Activated CD4-positive, alpha-beta T cell treated with anti-CD3 and anti-CD28 coated beads, Interleukin-2, amount 10 ng/mL, durations not matched to agents 7 days and 5 days (primary cell): ENCODE measurements at places on chromosomes 3 and 15. TPM values are rescaled to one million over a fixed set of nuclear protein-coding genes. Genes with fewer than 3 reads are reported as not detected.

ZNF502 gene
- total RNA-seq: 1.7 TPM

FANCD2OS gene
- total RNA-seq: not detected

GNAT1 gene
- not detected for total RNA-seq

PSMD2 gene
- total RNA-seq: 188 TPM

FOXP1 gene
- 116 TPM for total RNA-seq

AADACL2 gene
- total RNA-seq: not detected

CCR4 gene
- 53.2 TPM for total RNA-seq

GOLGA6B gene
- not detected for total RNA-seq

C3orf70 gene
- total RNA-seq: 0.06 TPM

CDHR4 gene
- total RNA-seq: not detected

WDR93 gene
- total RNA-seq: not detected

DNA sequence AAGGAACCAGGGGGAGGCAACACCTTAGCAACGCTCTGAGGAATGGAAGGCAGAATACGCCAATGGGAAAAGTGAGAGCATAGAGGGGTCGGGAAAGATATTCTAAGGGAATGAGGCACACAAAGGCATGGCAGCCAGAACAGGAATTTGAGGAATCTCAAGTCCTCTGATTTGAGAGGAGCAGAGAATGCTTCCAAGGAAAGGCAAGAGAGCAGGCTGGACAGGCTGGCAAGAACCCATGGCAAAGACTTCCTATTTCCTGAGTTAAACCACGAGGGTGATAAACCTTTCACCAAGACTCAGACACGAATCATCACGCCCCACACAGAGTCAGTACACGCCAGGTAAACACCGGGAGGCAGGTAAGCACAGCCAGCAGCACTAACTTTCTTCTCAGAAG lies 109.8 kb downstream of the IGF2BP2 start:
- no peaks in the 10 kb centered on the region for H3K36me3 ChIP-seq
- DNase-seq: no peak
- no peaks in the 10 kb centered on the region for H3K4me1 ChIP-seq
- no peak overlapping the region for H3K27ac ChIP-seq

GRCh38 chr3:111068574-111068973 lies 3.0 kb upstream of the NECTIN3 start:
- peaks cover 36% of the 10 kb centered on the region for H3K27me3 ChIP-seq
- H3K4me3 ChIP-seq: no peak overlapping the region
- peaks cover 18% of the 10 kb centered on the region for H3K4me1 ChIP-seq
- no peak for DNase-seq
- H3K27ac ChIP-seq: no peak overlapping the region

GRCh38 chr15:78850941-78851755 lies 21.5 kb upstream of the MORF4L1 start:
- no peaks in the 10 kb centered on the region for H3K4me1 ChIP-seq
- H3K4me3 ChIP-seq: no peak overlapping the region
- DNase-seq: no peak
- no peaks in the 10 kb centered on the region for H3K36me3 ChIP-seq

- H3K36me3 ChIP-seq: no peaks in the 10 kb centered on the region
- H3K4me1 ChIP-seq: peaks cover 10% of the 10 kb centered on the region
- H3K27ac ChIP-seq: no peak overlapping the region
- no peaks in the 10 kb centered on the region for H3K27me3 ChIP-seq
- no peak for DNase-seq
Observed at GRCh38 chr3:106347350-106347749, 478.5 kb upstream of the CBLB start.

GRCh38 chr15:25682340-25682739 lies 180.8 kb downstream of the ATP10A start:
- H3K4me3 ChIP-seq: no peak overlapping the region
- H3K27me3 ChIP-seq: no peaks in the 10 kb centered on the region
- no peak overlapping the region for H3K27ac ChIP-seq

DNA sequence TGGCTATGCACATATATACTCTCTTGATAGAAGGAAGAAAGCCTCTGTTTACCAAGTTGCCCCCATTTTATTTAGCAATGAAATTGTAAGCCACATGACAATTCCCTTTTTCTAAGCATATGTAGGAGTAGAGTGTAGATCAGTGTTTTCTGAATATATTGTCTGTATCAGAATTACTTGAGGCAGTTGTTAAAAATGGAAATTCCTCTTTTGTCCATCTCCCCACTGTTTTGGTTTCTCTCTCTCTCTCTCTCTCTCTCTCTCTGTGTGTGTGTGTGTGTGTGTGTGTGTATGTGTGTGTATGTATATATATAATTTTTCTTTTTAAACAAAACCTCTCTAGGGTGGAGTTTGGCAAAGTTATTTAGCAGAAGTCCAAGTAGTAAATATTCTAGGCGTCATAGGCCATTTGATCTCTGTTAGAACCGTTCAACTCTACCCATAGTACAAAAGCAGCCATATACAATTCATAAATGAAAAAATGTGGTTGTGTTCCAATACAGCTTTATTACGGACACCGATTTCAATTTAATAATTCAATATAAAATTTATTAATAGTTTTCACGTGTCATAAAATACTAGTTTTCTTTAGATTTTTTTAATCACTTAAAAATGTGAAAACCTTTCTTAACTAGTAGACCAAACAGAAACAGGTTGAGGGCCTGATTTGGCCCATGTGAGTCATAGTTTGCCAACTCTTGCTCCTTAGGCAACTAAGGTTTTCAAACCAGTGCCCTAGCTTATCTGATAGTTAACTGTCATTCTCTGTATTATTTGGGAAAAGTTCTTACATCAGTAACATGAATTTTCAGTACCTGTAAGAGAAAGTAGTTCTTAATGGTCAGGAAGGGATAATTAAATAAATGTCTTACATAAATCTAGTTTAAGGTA lies 39.8 kb downstream of the UBE2E1 start:
- H3K27ac ChIP-seq: no peak overlapping the region
- no peak for DNase-seq
- no peak overlapping the region for H3K4me3 ChIP-seq
- H3K36me3 ChIP-seq: peaks cover 13% of the 10 kb centered on the region

DNA sequence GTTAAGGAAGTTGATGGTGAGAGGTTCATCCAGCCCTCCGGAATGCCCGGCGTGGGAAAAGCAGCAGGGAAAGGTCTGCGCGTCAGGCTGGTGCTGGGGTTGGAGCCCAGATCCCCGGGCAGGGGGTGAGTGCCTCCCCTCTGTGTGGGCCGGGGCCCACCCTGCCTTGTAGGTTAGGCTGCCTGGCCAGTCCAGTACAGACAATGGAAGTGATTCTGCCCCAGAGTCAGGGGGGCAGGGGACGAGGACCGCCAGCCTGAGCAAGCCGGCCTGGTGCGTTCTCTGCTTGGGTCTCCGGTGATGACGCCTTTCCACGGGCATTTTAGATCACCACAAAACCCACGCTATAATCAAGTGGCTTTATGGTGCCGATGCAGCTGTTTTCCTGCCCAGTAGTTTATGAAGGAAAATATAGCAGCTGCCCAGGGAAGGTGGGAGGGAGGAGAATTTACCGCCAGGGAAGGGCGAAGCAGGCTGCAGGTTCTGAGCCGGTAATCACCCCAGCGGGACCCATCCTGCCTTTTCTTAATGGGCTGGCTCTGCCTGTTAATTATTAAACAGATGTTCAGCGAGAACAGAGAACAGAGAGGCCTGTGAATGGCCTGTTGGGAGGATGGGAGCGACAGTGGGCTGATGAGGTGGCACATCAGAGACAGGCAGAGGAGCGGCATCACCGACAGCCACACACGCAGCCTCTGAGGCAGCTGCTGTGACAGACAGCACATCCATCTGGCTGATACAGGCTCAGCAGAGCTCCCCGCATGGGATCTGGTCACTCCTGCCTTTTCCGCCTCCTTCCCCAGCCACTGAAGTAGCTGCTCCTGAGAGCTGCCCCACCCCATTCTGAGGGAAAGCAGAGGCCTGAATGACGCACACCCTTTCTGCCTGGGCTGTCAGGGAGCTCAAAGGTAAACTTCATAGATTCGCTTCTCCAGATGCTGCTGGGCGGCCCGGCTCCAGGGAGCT lies 35.2 kb downstream of the BDH1 start:
- peaks cover 12% of the 10 kb centered on the region for H3K4me1 ChIP-seq
- H3K36me3 ChIP-seq: peaks cover 31% of the 10 kb centered on the region
- no peak overlapping the region for H3K27ac ChIP-seq
- no peak for DNase-seq
- no peak overlapping the region for H3K4me3 ChIP-seq

DNA sequence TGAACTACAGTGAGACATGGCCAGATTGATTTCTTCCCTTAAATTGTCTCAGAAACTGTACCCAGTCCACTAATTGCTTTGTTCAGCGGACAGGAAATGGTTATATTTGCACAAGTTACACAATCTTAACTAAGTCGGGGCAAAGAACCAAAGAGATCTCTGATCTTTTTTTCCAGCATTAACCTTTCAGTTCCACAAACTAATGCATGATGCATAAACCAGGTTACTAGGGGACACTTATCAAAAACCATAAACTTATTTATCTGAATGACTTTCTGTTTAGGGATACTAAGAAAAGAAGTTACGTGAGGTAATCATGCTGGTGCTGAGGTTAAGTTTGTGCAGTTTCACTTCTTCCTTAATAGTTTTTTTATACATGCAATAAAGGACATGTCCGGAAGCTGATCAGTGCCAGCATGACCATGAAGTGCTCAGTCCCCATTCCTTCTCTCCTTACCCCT lies 22.4 kb downstream of the FNDC3B start:
- H3K4me1 ChIP-seq: peaks cover 14% of the 10 kb centered on the region
- H3K4me3 ChIP-seq: no peak overlapping the region
- H3K27me3 ChIP-seq: no peaks in the 10 kb centered on the region
- no peak overlapping the region for H3K27ac ChIP-seq
- H3K36me3 ChIP-seq: peaks cover 2% of the 10 kb centered on the region

DNA sequence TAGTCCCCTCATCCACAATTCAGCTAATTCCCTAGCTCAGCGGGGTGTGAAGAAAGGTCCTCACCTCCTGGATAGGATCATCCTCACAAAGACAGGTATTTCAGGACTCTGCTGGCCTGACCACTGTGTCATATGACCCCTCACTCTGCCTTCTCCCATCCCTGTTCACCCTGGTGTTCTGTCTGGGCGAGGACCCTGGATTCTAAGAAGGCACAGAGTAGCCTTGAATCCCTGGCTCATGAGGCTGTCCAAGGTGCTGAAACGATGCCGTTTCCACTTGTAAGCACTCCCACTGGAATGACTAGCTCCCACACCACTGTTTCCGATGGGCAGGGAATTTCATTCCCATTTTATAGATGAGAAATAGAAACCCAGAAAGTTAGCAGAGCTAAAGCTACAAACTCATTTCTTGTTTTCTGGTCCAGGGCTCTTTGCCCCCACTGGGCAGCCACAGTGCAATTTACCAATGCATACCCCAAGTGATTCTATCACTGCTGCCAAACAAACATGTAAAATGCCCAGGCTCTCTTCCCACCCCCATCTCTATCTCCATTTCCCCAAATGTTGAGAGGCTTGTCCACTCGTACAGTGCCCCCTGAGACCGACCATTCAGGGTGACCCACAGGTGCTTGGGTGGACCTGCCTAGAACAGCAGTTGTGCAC lies 83.2 kb downstream of the RAB11A start:
- no peak overlapping the region for H3K27ac ChIP-seq
- H3K4me3 ChIP-seq: no peak overlapping the region
- no peaks in the 10 kb centered on the region for H3K36me3 ChIP-seq
- DNase-seq: no peak
- H3K27me3 ChIP-seq: peaks cover 5% of the 10 kb centered on the region
- peaks cover 4% of the 10 kb centered on the region for H3K4me1 ChIP-seq

DNA sequence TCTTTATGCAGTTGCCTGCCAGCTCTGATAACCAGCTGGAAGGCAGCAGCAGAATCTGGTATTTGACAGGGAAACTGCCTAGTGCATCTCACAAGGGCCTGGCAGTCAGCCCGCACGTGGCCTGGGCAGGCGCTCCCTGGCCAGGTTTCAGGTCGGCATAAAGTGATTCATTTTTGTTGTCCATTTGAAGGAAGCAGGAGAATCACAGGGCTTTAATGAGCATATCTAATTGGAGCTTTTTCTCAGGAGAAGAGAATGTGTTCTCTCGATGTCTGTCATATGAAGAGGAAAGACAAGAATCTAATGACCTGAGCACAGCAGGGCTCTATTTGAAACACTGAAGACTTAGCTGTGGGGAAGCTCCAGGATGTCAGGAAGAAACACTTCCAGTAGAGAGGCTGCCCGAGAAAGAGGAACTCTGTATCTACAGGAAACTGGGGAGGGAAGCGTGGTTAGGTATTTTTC lies 98.8 kb upstream of the MB21D2 start:
- no peak for DNase-seq
- H3K27ac ChIP-seq: no peak overlapping the region
- no peaks in the 10 kb centered on the region for H3K36me3 ChIP-seq
- H3K4me1 ChIP-seq: no peaks in the 10 kb centered on the region

DNA sequence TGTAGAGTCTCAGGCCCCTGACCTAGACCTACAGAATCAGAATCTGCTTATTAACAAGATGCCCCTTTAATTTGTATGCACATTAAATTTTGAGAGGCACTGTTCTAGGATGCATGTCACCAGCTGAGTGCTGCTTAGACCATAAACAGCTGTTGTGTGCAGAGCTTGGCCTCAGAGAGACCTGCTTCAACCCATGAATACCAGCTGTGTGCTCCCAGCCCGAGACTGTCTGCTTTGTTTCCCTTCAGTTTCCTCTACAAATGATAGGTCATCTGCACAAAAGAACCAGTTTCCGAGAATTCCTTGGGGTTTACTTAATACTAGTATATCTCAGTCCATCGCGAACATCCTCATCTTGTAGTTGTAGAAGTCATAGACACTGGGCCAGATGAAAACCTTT lies 158.5 kb upstream of the PFN2 start:
- no peak overlapping the region for H3K4me3 ChIP-seq
- DNase-seq: no peak
- H3K27ac ChIP-seq: no peak overlapping the region

- peaks cover 17% of the 10 kb centered on the region for H3K27me3 ChIP-seq
- H3K36me3 ChIP-seq: peaks cover 16% of the 10 kb centered on the region
- DNase-seq: peak; percentile 60
- H3K4me3 ChIP-seq: peak overlapping the region; percentile 75
- H3K4me1 ChIP-seq: peaks cover 58% of the 10 kb centered on the region
- H3K27ac ChIP-seq: peak overlapping the region; percentile 86
Observed at GRCh38 chr15:60591496-60592370, 112.8 kb upstream of the ICE2 start.

GRCh38 chr3:108283006-108283405 lies 13.3 kb upstream of the HHLA2 start:
- peaks cover 20% of the 10 kb centered on the region for H3K36me3 ChIP-seq
- H3K4me3 ChIP-seq: no peak overlapping the region
- H3K27me3 ChIP-seq: peaks cover 2% of the 10 kb centered on the region
- no peak for DNase-seq
- H3K4me1 ChIP-seq: peaks cover 11% of the 10 kb centered on the region
- H3K27ac ChIP-seq: no peak overlapping the region

GRCh38 chr15:91108421-91108820 lies 8.4 kb downstream of the SV2B start:
- DNase-seq: no peak
- H3K36me3 ChIP-seq: no peaks in the 10 kb centered on the region
- peaks cover 26% of the 10 kb centered on the region for H3K27me3 ChIP-seq
- H3K4me3 ChIP-seq: no peak overlapping the region
- H3K27ac ChIP-seq: no peak overlapping the region
- H3K4me1 ChIP-seq: no peaks in the 10 kb centered on the region

GRCh38 chr3:61780455-61781228 lies 219.3 kb downstream of the PTPRG start:
- H3K27me3 ChIP-seq: no peaks in the 10 kb centered on the region
- no peak overlapping the region for H3K4me3 ChIP-seq
- H3K4me1 ChIP-seq: no peaks in the 10 kb centered on the region
- no peak for DNase-seq
- H3K36me3 ChIP-seq: no peaks in the 10 kb centered on the region
- no peak overlapping the region for H3K27ac ChIP-seq
